CD4-positive, CD25-positive, alpha-beta regulatory T cell (primary cell): ENCODE measurements at places on chromosomes 12 and 14. TPM values are rescaled to one million over a fixed set of nuclear protein-coding genes. Genes with fewer than 3 reads are reported as not detected.
A peak's percentile ranks its signal among the peaks of the same experiment; 100 is the strongest.

DNA sequence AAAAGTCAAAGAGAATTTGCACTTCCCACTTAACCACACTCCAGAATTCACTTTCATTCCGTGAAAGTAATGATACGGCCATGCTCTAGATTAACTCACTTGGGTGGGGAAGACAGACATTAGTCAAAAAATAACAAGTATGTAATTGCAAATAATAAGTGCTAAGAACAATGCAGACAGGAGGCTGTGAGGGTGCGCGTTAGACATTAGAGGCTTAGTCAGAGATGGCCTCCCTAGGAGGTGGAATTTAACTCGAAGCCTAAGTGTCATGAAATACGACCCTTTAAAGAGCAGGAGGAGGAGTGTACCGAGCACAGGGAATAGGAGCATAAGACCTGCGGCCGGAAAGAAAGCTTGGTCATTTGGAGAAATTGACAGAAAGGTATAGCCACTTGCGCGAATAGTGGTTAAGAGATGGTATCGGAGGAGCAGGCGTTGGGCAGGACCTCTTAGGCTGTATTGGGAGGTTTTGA, 628 bp downstream of the SNRPF start:
- no peak for DNase-seq

Gene HSPA2
- 2.6 TPM for total RNA-seq

DNA sequence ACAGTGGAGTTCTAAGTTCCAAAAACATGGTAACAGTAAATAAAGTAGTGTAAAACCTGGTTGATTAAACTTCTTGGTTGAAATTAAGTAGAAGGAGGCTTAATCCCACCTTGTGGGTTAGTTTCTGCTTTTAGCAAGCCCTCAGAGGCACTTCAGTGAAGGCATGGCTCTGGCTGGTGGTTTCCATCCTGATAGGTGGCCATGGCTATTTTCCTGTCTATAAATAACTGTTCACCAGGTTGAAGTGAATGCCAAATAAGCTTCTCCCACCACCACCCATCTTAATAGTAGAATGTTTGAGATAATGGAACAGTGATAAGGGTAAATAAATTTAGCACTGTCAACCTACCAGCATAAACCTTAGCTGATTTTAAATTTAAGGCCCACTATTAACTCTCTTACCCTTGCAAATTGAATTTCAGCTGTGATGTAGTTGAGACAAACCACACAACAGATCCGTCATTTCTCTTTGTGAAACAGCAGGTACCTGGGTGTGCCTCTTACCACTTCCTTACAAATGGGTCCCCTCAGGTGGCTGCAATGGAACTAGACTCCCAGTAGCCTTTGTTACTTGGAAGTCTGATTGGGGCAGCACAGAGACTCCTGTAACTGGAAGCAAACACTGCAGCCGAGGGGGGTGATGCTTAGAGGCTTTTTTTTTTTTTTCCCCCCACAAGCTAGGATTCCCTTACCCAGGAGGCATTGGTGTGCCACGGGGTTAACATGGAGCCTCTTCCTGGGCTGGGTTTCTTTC, 41.4 kb downstream of the DAAM1 start:
- peak; percentile 66 for DNase-seq

DNA sequence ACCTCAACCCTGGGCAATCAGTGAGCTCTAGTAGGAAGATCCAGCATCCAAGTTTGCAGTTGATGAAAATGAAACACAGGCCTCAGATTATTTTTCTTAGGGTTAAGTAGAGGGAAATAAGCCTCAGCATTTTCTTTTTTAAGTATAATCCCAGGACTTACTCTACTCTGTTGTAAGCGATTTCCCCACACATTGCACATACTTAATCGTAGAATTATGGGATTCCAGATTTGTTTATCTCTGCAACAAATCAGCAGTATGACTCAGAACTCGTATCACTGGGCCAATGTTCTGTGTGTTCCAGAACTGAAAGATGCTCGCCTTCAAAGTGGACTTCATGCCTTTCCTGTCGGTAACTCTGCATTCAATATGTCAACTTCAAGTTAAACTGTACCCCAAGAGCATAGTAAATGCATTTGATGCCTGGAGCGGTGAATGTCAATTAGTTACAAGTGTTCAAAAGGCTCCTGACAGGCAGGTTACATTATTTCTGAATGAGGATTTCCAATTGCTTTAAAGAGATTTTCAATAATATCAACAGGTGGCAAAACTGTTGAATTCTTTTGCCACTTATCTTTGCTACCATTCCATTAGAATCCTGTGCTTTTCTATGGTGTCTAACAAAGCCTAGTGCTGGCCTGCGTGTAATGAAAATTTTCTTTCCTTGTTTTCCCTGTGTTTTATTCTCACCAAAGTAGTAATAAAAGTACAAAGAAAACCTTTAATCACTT, 323.8 kb upstream of the SYT1 start:
- DNase-seq, result no peak

DNA sequence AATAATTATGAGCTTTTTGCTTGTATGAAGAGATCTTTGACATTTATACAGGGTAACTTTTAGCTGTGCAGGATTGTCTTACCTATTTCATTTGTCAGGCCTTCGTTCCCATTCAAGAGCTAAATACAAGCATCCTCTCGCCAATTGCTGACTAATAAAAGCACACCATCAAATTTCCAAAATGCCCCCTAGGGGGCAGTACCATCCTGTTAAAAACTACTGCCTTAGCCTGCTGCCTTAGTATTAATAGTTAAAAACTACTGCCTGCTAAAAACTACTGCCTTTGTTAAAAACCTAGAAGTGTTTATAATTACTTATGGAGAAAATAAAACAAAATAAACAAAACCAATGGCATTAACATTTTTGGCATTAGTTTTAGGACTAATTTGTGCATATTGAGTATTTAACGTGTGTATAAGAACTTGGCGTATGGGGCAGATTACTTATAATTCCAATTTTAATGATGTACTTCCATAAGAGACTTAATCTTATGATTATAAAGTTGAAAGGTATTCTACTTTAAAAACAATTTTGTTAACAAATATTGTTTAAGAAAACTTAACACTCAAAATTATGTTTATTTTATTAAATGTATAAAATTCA, 3.0 kb upstream of the IFI27L2 start:
- DNase-seq, result peak; percentile 84

DNA sequence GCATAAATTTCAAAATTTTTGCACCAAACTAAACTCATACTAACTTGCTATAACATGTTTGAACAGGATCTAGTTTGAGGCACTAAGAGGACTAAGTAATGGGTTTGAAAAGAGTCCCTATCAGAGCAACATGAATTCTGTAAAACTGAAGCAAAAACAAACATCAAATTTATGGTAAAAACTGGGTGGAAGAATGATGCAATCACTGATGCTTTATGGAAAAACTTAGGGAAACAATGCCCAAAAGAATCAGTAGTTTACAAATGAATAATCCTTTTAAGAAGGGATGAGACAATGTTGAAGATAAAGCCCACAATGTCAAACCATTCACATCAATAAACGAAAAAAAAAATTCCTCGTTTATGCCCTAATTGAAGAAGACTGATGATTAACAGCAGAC, 88.9 kb downstream of the PRKD1 start:
- no peak for DNase-seq

Gene DHRS4
- total RNA-seq, result 7.8 TPM

DNA sequence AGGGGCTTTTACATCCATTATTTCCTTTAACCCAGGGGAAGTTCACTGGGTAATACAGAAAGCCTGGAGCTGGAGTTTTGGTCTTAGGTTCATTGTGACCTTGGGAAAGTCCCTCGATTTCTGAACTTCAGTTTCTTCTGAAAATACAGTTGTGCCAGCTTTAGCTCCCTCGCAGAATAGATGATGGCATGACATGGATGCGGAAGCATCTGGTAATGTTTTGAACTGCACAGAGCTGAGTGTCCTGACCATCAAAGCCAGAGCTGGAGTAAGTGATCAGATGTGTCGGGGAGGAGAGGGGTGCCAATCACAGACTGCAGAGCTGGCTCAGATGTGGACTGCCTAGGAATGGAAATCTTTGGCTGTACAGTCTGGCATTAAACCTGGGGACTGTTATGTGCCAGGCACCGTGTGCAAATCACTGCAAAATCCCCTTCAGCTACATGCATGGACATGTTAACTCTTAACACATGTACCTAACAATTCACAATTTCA, 180.9 kb downstream of the ETV6 start:
- DNase-seq, result no peak

Gene PAH
- total RNA-seq, result not detected

GRCh38 chr12:116497051-116497591, 62.1 kb upstream of the MAP1LC3B2 start:
- DNase-seq, result no peak

GRCh38 chr14:44383636-44384035, 123.4 kb downstream of the FSCB start:
- no peak for DNase-seq

GRCh38 chr14:58826845-58827686, 189.3 kb downstream of the DACT1 start:
- no peak for DNase-seq

Gene KRT74
- total RNA-seq, result not detected

DNA sequence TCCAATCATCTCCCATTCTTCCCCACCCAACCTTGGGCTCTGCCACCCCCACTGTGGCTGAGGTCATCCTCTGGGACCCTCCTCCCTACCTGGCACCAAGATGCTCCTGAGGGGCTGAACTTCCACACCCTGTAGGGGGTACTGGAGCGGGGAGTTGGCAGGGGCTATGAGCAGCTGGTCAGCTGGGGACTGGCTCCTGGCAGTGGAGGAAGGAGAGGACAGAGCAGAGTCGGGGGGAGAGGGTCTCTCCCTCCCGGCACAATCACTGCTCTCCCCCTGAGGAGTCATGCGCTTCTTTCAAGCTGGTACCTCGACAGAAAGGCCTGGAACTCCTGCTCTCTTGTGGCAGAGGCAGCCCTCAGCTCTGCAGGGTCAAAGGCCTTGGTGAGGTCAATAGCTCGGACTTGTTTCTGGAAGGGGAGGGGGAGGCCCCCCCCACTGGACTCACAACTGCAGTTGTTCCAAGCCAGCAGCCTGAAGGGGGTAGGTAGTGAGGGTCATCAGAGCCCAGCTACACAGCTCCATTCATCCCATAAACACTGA, 2.0 kb downstream of the B4GALNT1 start:
- no peak for DNase-seq

- DNase-seq, result no peak
These were observed 34.3 kb downstream of the SLC15A4 start for GRCh38 chr12:128789356-128789929.

Gene KRT71
- total RNA-seq, result not detected
